ENCODE measurements at places on chromosomes 16 and 17. TPM values are rescaled to one million over a fixed set of nuclear protein-coding genes. Genes with fewer than 3 reads are reported as not detected.

Gene RPL13
- total RNA-seq: 3,875 TPM

GRCh38 chr17:82956146-82956725 is 116.4 kb upstream of the ZNF750 start:
- no peaks in the 10 kb centered on the region for H3K27me3 ChIP-seq
- peaks cover 40% of the 10 kb centered on the region for H3K36me3 ChIP-seq
- H3K4me1 ChIP-seq: no peaks in the 10 kb centered on the region
- H3K27ac ChIP-seq: no peak overlapping the region

DNA sequence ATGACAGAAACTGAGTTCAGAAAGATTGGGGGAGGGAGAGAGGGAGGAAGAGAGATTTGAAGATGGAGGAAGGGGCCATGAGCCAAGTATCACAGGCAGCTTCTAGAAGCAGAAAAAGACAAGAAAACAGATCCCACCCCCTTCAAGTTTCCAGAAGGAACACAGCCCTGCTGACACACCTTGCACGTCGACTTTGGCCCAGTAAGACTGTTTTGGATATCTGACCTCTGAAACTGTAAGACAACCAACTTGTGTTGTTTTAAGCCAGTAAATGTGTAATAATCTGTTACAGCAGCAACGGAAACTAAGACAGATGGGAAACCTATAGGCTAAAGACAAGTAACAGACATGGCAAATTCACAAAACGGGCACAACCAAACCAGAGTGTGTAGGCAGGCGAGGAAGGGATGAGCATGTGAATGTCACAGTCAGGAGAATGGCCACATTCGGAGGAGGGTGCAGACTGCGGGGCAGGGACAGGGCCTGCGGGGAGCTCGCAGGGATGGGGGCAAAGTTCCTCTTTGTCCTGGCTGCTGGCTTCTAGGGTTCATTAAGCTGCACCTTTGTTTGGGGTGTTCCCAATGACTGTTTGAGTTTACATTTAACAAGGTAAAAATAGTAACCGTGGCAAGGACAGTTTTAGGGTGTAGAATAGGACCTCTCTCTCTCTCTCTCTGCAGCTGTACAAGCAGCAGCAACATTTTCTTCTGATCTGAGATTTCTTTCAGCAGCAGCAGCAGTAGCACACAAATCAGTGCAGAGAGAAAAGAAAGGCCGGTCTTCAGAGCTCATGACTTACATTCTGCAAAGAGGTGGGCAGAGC is 18.3 kb upstream of the ATP2C2 start:
- no peak overlapping the region for H3K4me3 ChIP-seq
- no peaks in the 10 kb centered on the region for H3K36me3 ChIP-seq
- no peak for DNase-seq
- H3K4me1 ChIP-seq: no peaks in the 10 kb centered on the region

DNA sequence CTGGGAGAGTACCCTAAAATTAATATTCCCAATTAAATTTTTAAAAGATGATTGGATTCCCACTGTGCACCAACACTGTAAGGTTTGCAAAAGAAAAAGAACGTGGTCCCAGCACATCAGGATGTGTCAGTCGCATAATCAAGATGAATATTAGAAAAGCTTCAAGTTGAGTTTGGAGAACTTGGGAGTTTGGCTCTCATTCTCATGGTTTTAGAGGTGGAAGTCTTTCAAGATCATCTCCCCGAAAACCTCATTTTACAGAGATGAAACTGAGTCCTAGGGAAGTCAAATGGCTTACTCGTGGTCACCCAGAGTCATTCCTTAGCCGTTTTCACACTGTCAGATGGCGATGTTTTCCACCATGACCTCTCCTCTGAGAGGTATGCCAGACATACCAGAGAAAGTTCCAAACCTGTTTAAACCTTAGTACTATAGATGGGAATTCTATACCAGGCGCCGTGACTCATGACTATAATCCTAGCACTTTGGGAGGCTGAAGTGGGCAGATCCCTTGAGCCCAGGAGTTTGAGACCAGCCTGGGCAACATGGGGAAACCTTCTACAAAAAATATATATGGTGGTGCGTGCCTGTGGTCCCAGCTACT is 1.2 kb downstream of the SEC14L1 start:
- peak overlapping the region; percentile 70 for H3K27ac ChIP-seq
- DNase-seq: no peak
- peaks cover 51% of the 10 kb centered on the region for H3K4me1 ChIP-seq
- peaks cover 14% of the 10 kb centered on the region for H3K36me3 ChIP-seq
- H3K27me3 ChIP-seq: no peaks in the 10 kb centered on the region

- H3K36me3 ChIP-seq: peaks cover 2% of the 10 kb centered on the region
- peak overlapping the region; percentile 56 for H3K27ac ChIP-seq
- peaks cover 48% of the 10 kb centered on the region for H3K4me1 ChIP-seq
- DNase-seq: peak; percentile 66
- H3K27me3 ChIP-seq: no peaks in the 10 kb centered on the region
- H3K4me3 ChIP-seq: peak overlapping the region; percentile 79
Observed at GRCh38 chr16:71883168-71883848, 674 bp downstream of the ZNF821 start.

GRCh38 chr16:88483392-88483641 is 30.2 kb downstream of the ZFPM1 start:
- H3K4me3 ChIP-seq: no peak overlapping the region
- peaks cover 25% of the 10 kb centered on the region for H3K4me1 ChIP-seq
- H3K27me3 ChIP-seq: no peaks in the 10 kb centered on the region

DNA sequence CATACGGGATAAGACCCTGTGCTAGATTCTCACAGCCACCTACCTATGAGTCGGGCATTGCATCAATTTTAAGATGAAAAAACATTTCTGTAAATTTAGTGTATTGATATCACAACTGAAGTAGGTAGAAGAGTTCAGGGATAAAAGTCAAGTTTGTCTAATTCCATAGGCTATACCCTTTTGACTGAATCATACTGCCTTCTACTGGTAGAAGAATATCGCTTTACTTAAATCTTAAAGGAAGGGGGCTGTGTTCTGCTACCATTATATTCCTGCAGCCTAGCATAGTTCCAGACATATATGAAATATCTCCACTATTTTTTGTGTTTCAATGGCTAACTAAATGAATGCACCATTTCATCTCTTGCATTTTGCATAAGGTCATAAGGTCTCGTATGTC is 1128.6 kb downstream of the CDH8 start:
- H3K4me3 ChIP-seq: no peak overlapping the region
- H3K36me3 ChIP-seq: no peaks in the 10 kb centered on the region
- no peaks in the 10 kb centered on the region for H3K4me1 ChIP-seq
- H3K27me3 ChIP-seq: no peaks in the 10 kb centered on the region
- no peak for DNase-seq
- H3K27ac ChIP-seq: no peak overlapping the region

DNA sequence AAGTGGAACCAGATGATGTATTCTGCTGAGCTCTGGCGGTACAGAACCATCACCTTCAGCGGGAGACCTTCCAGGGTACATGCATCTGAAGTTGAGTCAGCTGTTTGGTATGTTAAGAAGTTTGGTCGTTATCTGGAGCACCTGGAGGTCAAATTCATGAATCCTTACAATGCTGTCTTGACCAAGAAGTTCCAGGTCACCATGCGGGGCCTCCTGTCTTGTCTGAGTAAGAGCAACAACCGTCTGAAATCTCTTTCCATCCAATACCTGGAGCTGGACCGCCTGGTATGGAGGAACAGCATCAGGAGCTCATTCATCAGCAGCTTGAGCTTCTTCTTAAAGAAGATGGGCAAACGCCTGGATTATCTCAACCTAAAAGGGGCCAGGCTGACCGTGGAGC is 4.0 kb downstream of the FBXO39 start:
- no peak overlapping the region for H3K27ac ChIP-seq
- DNase-seq: no peak
- no peak overlapping the region for H3K4me3 ChIP-seq
- H3K27me3 ChIP-seq: peaks cover 54% of the 10 kb centered on the region
- H3K36me3 ChIP-seq: peaks cover 3% of the 10 kb centered on the region
- H3K4me1 ChIP-seq: peaks cover 3% of the 10 kb centered on the region

DNA sequence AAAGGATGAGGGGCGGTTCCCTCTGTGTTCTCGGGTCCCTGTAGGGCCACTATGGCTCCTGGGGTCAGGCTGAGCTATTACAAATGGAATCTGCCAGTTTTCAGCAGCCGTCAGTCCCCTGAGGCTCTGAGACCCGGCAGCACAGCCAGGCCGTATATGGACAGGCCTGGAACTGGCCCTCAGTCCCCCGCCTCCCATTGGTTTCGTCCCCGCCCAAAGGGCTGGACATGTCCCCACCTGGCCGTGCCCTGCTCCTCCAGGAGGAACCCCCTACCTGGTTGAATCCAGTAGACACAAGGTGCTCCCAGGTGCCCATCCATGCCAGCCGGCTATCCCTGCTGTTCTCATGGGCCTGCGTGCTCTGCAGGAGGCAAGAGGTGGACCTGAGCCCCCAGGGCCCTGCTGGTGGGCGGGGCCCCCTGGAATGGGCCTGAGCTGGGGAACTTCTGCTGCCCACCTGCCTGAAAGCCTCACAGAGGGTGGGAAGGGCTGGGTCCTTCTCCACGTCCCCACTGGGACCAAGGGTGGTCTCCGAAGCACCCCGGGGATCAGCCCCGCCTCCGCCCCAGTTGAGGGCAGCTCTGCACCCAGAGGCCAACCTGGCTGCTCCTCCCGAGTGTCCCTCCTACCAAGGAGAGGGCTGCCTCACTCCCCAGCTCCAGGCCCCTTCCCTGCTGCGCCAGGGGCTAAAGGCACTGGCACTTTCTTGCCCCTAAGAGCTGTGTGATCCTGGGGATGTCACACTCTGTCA is 16.8 kb downstream of the VASN start:
- DNase-seq: no peak
- no peaks in the 10 kb centered on the region for H3K36me3 ChIP-seq
- no peak overlapping the region for H3K27ac ChIP-seq
- no peaks in the 10 kb centered on the region for H3K27me3 ChIP-seq
- no peaks in the 10 kb centered on the region for H3K4me1 ChIP-seq

DNA sequence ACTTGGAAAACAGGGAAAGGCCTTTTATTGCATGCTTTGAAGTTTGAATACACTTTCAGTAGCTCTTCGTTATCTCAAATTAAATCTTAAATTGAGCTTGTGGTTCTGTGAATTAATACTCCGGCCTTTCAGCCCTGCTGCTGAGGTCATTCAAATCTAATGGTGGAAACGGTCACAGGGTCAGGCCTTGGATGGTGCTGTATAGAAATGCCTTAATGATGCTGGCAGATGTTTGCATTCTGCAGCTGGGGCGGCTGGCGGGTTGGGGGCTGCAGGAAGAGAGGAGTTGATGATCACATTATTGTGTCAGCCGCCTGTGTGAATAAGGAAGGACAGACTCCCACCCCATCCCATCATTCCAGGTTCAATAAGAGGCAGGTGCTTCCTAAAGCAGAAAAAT is 723.6 kb downstream of the WWOX start:
- H3K4me3 ChIP-seq: no peak overlapping the region
- no peaks in the 10 kb centered on the region for H3K36me3 ChIP-seq
- H3K27ac ChIP-seq: no peak overlapping the region
- DNase-seq: no peak

DNA sequence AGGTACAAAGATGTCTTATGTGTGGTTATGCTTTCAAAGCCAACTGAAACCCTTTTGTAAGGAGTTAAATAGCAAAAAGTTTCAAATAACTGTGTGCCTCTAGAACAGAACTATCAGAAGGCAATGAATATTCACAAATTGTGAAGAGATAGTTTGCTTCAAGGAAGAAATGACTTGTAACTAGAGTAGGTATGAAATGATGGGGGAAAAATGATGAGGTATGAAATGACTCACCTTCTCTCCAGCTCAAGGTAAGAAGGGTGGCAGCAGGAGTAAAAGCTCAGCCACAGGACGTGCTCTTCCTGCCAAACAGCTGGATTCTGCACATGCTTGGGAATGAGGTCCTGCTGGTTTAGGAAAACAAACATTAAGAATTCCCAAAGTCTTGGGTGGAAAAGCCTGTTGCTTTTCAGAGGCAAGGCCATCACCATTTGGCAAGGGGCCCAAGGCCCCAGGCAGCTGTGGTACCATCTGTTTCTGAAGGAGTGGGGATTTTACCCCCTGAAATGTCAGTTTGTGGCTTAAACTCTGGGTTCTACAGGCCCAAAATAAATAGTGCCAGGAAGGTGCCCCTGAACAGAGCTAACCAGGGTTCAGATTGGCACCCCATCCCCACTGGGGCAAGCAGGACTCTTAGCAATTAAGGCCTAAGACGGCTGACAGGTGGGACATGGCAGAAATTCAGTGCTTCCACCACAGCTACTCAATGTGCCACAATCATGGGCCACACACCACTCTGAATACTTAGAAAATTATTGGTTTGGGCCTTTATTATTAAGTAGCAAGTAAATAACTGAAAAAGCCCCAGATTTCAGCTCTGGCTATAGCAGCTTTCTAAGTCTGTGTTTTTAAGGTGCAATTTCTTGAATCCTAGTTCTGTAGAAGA is 13.3 kb downstream of the HERPUD1 start:
- H3K27me3 ChIP-seq: no peaks in the 10 kb centered on the region
- H3K27ac ChIP-seq: peak overlapping the region; percentile 96
- peaks cover 56% of the 10 kb centered on the region for H3K4me1 ChIP-seq
- H3K36me3 ChIP-seq: peaks cover 44% of the 10 kb centered on the region
- peak; percentile 65 for DNase-seq
- peak overlapping the region; percentile 3 for H3K4me3 ChIP-seq

- no peaks in the 10 kb centered on the region for H3K27me3 ChIP-seq
- H3K4me1 ChIP-seq: no peaks in the 10 kb centered on the region
- no peak overlapping the region for H3K4me3 ChIP-seq
- no peak overlapping the region for H3K27ac ChIP-seq
Observed at GRCh38 chr17:12110906-12111305, 90.2 kb downstream of the MAP2K4 start.

Gene DPEP1
- total RNA-seq: not detected

Gene CETP
- not detected for total RNA-seq

- DNase-seq: peak; percentile 41
- no peak overlapping the region for H3K27ac ChIP-seq
- H3K36me3 ChIP-seq: no peaks in the 10 kb centered on the region
- no peaks in the 10 kb centered on the region for H3K27me3 ChIP-seq
Observed at GRCh38 chr17:50916026-50916707, 50.0 kb upstream of the TOB1 start.

GRCh38 chr17:73363442-73364154 is 51.8 kb upstream of the CDC42EP4 start:
- no peak overlapping the region for H3K27ac ChIP-seq
- H3K36me3 ChIP-seq: no peaks in the 10 kb centered on the region
- H3K4me3 ChIP-seq: no peak overlapping the region
- H3K4me1 ChIP-seq: no peaks in the 10 kb centered on the region
- no peak for DNase-seq
- no peaks in the 10 kb centered on the region for H3K27me3 ChIP-seq

Gene GNAO1
- 0.50 TPM for total RNA-seq

Gene TPPP3
- not detected for total RNA-seq

GRCh38 chr17:77865112-77865611 is 93.3 kb upstream of the TNRC6C start:
- no peak overlapping the region for H3K4me3 ChIP-seq
- no peak overlapping the region for H3K27ac ChIP-seq
- DNase-seq: no peak
- H3K4me1 ChIP-seq: peaks cover 13% of the 10 kb centered on the region
- no peaks in the 10 kb centered on the region for H3K36me3 ChIP-seq
- no peaks in the 10 kb centered on the region for H3K27me3 ChIP-seq

- no peak overlapping the region for H3K27ac ChIP-seq
- H3K36me3 ChIP-seq: peaks cover 51% of the 10 kb centered on the region
- no peaks in the 10 kb centered on the region for H3K4me1 ChIP-seq
- DNase-seq: no peak
Observed at GRCh38 chr17:72840019-72840418, 252.5 kb downstream of the SLC39A11 start.
